T-helper 22 cell (primary cell): ENCODE measurements at places on chromosomes 16 and 17.

DNA sequence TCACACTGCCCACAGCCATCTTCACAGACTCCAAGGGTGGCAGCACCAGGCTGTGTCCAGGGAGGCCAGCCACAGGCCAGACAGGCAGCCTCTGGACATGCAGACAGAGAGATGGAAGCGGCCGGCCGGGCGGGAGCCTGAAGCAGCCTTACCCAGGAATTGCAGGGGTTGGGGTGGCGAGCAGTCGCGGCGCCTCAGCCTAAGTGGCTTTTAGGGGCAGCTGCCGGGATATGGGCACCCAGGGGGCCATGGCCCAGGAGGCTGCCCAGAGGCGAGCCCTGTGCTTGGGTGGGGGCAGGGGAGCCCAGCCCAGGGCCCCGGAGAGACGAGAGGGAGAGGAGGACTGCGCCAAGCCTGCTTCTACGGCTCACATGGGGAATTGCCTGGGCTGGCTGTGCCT is 1.5 kb upstream of the NHERF2 start:
- DNase-seq: no peak

- no peak for DNase-seq
These were observed 23.6 kb upstream of the ENPP7 start for GRCh38 chr17:79706931-79707850.

GRCh38 chr17:47837401-47838039 is 3.6 kb downstream of the SCRN2 start:
- DNase-seq: no peak

- DNase-seq: no peak
These were observed 313.7 kb downstream of the MAF start for GRCh38 chr16:79286646-79287423.

DNA sequence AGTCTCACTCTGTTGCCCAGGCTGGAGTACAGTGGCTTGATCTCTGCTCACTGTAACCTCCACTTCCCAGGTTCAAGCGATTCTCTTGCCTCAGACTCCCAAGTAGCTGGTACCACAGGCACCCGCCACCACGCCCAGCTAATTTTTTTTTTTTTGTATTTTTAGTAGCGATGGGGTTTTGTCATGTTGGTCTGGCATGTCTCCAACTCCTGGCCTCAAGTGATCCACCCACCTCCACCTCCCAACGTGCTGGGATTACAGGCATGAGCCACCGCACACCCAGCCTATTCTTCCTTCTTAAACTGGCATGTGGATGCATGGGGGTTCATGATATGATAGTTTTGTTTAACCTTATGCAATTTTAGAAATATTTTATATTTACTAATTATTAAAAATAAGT is 39.4 kb upstream of the VWA3A start:
- no peak for DNase-seq

- DNase-seq: no peak
These were observed at the start of gene KRTAP4-1 for GRCh38 chr17:41184480-41184961. Gene KRTAP4-1 (minus strand): TSS chr17:41184911. CDS start chr17:41184854, 57 bp downstream.

- no peak for DNase-seq
These were observed 4.8 kb downstream of the GSE1 start for GRCh38 chr16:85617948-85618347.

DNA sequence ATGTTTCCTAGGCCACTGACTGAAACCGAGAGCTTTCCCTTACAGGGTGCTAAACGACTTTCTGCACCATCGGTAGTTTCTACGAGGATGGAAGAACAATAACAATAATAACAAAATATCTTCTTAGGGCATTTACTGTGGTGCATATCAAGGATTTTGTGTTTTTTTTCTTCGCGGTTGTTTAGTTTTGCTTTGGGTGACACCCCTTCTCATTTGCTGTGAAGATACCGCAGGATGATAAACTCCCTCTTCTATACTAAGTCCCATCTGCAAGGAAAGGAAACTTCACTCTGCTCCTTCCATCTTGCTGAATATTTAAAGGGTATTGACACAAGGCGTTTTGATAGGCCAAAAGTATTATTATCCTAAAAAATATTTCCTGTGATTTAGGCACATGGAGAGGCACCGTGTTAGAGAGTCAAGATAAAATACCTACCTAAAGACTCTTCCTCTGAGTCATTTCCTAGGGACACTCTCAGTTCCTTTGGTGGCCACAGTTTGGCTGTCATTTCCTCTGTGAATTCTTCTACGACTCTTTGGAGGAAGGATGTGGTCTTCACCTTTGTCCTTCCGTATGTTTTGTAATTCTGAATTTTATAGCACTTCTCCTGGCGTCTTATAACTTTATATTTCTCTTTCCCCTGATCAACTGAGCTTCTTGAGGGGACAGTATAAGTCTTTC is 318.8 kb downstream of the CDH13 start:
- no peak for DNase-seq

- no peak for DNase-seq
These were observed 3.3 kb downstream of the GRN start for GRCh38 chr17:44348234-44348987.

DNA sequence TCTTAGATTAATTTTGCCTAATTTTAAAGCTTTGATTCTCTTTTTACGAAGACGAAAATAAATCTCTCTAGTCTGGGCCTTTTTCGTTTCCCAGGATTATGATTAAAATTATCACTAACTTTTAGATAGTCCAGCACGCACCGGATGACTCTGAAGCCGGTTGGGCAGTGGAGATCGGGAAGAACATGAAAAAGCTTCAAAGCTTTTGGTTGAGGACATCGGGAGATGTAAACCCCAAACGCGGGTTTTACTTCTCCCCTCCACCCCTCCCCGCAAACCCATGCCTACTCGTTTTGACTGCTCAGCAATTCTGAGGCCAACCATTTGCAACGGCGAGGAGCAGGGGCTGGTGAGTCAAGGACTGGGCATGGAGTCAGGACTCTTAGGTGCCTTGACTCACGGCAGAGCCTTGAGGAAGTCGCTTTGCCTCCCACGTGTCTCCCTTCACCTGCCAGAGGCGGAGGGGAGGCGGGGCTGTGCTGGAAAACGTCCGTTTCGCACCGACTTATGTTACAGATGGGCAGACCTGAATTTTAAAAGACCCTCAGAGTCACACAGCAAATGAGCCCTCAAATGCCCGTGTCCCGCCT is 989 bp upstream of the DUSP14 start:
- peak; percentile 49 for DNase-seq

DNA sequence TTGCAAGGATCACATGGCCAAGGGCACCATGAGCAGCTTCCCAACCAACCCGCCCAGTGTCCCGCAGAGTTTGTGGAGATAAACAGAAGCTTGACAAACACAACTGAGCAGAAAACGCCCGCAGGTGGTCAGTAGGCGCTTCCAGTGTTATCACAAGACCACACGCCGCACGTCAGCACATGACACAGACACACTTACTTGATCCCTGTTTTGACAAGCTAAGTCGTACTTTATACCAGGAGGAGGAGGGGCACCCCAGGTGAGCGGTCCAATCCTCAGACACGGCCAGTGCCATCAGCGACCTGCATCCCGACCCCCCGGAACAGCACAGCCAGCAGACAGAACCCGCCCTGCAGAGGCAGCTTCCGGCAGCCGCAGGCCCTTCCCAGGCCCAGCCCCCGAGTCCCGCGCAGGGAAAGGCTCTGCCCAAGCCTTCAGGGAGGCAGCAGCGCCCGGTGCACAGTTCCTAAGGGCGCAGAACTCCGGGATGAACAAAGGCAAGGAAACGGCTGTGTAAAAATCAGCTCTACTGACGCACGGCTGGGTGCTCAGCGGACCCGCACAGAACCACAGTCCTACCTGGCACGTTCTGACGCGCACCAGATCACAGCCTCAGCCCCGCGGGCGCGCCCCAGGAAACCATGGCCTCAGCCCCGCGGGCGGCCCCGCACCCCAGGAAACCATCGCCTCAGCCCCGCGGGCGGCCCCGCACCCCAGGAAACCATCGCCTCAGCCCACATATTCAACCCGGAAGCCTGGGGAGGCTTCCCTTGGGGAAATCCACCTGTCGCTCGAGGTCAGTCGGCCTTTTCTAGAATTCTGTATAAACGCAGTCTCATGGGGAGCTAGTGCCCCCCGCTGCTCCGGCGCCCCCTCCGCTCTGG is 27.8 kb downstream of the AXIN1 start:
- DNase-seq: peak; percentile 79

DNA sequence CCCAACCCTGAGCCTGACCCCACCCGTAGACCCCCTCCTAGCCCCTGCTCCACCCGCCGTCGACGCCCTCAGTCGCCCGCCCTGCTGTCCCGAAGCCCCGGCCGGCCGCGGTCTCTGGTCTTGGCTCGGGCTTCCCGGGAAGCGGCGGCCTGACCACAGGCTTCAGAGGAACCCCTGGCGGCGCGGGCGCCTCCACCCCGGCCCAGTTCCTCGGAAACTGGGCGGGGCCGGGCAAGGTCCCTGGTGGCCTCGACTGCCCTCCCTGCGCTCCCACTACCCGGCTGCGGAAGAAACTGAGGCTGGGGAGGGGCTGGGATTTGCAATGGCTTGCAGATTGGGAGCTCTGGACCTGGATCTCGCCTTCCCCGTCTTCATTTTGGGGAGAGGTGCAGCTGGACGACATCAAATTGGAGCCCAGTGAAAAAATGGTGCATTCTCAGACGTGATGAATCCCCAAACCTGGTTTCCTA is 692 bp upstream of the SOCS1 start:
- no peak for DNase-seq

- DNase-seq: no peak
These were observed 10.1 kb downstream of the CSNK2A2 start for GRCh38 chr16:58187665-58188421.

- no peak for DNase-seq
These were observed 854.1 kb downstream of the KCNJ2 start for GRCh38 chr17:71023249-71024030.

DNA sequence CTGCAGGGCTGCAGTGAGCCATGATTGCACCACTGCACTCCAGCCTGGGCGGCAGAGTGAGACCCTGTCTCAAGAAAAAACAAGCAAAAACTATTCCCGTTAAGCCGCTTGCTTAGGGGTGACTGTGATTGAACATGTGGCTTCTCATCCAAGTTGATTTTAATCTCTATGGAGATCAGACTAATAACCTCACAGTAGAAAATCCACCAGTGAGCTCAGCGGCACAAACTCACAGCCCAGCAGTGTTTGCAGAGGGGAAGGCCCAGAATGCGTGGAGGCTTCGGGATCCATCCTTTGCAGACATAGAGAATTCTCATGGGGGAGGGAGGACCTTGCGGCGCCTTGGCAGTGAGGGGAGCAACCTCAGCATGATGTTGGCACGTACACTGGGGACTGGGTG is 7.4 kb downstream of the BANP start:
- DNase-seq: no peak

DNA sequence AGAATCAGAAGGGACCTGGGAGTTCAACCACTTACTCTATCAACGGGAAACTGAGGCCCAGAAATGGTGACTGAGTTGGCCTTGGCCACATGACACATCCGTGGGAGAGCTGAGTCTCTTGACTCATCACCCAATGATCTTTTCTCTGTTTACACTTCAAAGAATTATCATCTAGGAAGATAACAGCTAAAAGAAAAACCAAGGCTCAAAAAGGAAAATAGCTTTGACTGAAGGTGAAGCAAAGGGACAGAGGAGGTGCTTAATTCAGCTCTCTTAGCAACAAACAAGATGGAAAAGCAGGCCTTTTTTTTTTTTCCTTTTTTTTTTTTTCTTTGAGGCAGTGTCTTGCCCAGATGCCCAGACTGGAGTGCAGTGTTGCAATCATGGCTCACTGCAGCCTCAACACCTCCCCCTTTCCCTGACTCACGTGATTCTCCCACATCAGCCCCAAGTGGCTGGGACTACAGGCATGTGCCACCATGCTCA is 16.7 kb downstream of the ERCC4 start:
- no peak for DNase-seq

- no peak for DNase-seq
These were observed at the start of gene DRC7 for GRCh38 chr16:57694725-57695679. Gene DRC7 (plus strand): TSS chr16:57694806. CDS start chr16:57697950, 3,144 bp downstream.

GRCh38 chr16:85716680-85717038 is 27.9 kb upstream of the GINS2 start:
- no peak for DNase-seq

DNA sequence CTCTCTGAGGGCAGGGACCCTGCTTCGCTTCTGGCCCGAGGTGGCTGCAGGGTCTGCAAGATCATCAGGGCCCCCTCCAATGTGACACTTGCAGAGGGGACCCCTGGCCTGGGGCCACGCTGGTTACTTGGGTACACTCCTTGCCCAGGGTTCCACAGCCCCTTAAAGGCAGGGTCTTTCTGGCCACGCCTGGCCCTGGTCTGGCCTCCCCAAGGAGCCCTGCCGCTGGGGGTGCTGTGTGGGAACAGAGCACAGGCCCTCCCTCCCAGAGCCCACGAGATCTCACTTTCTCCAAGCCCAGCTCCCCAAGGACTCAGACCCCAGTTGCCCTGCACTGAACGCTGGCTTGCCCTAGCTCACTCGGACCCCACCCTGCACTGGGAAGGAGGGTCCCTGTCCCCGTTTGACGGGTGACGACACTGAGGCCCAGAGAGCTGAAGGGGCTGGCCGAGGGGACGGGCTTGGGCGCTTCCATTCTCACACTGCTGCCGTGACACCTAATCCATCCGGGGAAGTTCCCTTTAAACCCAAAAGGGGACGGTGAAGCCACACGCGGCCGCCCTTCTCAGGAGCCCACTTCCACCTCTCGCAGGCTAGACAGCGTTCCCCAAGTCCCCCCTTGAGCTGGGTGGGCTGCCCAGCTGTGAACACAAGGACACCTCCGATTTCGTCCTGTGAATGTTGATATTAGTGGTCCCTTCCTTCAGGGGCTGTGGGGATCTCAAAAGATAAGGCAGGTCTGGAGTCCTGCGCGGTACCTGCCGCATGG is 26.9 kb upstream of the OSGIN1 start:
- no peak for DNase-seq

DNA sequence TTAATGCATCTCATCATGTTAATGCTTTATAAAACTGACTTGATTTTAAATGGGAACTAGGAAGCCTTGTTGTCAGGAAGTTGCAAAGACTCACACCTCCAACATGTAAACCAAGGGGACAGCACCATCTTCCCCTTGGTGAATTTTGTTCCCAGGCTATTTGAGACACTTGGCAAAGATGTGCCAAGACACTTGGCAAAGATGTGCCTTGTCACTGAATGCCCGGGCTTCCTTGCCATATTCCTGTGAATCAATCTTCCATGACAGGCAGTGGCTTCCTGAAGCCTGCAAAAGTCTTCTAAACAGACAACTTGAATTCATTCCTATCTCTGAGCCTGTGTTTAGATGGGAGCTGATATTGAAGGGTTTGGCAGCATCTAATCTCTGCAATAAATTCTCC is 465.4 kb upstream of the C16orf82 start:
- DNase-seq: no peak

GRCh38 chr17:9557161-9557755 is 18.4 kb downstream of the STX8 start:
- no peak for DNase-seq

- no peak for DNase-seq
These were observed 12.9 kb downstream of the GNGT2 start for GRCh38 chr17:49197346-49197998.

GRCh38 chr17:10178506-10178991 is 19.9 kb downstream of the GAS7 start:
- DNase-seq: no peak

- DNase-seq: no peak
These were observed 14.1 kb upstream of the G6PC1 start for GRCh38 chr17:42886283-42887176.

DNA sequence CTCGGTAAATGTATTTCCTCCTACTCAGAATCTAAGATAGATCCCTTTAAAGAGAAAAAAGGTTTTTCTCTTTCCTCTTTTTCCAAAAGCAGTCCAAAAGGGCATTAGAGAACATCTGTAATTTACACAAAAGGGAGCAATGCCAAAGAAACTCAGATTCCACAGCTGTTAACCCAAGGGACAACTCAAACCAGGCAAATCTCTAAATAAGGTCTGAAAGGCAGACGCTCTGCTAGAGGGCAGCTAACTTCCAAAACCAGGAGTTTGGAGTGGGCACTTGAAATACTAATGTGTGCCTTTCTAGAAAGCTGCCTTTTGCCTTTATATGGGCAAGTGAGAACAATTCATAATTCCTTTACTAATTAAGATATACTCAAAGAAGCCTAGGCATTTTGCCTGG is 435.7 kb downstream of the ZFHX3 start:
- DNase-seq: no peak
